ENCODE measurements at places on chromosomes 1 and 21. TPM values are rescaled to one million over a fixed set of nuclear protein-coding genes. Genes with fewer than 3 reads are reported as not detected.

Gene LEMD1
- not detected for polyA plus RNA-seq

Gene AK4
- polyA plus RNA-seq = 5.0 TPM

Gene TNN
- polyA plus RNA-seq = 6.3 TPM

Gene RPTN
- not detected for polyA plus RNA-seq

Gene APOBEC4
- polyA plus RNA-seq = not detected

Gene DNALI1
- 15.6 TPM for polyA plus RNA-seq

Gene PTGS2
- 1.9 TPM for polyA plus RNA-seq

Gene NEXN
- polyA plus RNA-seq = 243 TPM

Gene HENMT1
- polyA plus RNA-seq = 20.2 TPM

Gene SMCP
- polyA plus RNA-seq = not detected

Gene ESPN
- polyA plus RNA-seq = 2.3 TPM

DNA sequence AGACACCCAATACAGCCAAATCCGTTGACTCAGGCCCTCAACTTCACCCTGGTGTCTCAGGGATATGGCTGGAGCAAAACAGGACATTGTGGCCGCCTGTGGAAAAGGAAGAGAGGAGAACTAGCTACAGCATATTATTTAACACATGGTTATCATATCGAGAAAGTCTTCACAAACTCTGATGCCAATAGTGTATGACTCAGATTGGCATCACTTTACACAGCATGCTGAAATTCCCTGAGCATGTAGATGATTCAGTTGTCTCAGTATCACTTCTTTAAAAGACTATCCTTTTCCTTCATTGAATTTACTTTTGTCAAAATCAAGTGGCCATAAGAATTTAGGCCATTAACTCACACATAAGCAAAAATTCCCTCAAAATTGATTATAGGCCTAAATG is 20.1 kb downstream of the HSD3B2 start:
- DNase-seq = no peak

- no peak for DNase-seq
These were observed 1.1 kb downstream of the SLC35F3 start for GRCh38 chr1:233905416-233906051.

DNA sequence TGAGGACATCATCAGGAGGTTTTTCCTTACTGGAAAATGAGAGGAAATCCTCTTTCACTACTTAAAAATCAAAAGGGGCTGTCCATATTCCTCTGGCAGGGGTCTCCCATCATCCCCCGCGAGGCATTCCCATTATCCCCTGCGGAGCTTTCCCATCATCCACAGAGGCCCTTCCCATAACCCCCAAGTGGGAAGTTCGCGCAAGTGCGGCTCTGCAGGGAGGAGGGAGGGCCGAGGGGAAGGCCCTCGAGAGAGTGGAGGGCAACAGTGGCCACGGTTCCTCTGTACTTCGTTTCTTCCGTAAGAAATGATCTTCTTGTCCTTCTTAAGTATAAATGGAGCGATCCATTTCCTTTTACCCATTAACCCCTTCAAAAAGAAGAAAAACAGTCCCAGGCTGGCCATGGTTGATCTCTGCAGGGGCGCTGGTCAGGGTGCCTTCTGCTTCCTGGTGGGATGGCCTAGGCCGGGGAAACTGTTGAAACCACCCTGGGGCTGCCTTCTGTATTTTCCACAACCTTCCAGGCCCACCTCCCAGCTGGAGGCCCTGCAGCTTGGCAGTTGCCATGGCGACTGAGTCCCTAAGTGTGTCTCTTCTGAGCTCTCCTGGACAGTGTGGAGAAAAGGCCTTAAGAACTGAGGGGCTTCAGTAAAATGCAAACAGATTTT is 3.6 kb upstream of the RSPH1 start:
- DNase-seq = no peak

- no peak for DNase-seq
These were observed 13.0 kb downstream of the RD3 start for GRCh38 chr1:211478801-211479578.

DNA sequence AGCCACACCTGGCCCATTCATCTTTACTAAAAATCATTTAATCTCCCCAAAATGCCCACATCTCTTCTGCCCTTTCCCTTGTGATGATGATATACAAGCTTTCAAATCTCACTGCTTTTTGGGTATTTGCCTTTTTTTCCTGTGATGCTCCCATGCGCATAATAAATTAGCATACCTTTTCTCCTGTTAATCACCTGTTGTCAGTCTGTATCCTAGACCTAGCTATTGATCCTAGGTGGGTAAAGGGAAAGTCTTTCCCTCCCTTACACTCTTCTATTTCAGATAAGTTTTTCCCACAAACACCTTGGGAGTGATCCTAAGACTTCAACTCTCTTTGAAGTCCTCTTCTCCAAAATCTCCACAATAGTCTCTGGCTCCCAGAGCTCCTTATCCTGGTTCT is 12.0 kb upstream of the SLC35A3 start:
- DNase-seq = no peak

- no peak for DNase-seq
These were observed 27.9 kb downstream of the GNB1 start for GRCh38 chr1:1862905-1863547.

DNA sequence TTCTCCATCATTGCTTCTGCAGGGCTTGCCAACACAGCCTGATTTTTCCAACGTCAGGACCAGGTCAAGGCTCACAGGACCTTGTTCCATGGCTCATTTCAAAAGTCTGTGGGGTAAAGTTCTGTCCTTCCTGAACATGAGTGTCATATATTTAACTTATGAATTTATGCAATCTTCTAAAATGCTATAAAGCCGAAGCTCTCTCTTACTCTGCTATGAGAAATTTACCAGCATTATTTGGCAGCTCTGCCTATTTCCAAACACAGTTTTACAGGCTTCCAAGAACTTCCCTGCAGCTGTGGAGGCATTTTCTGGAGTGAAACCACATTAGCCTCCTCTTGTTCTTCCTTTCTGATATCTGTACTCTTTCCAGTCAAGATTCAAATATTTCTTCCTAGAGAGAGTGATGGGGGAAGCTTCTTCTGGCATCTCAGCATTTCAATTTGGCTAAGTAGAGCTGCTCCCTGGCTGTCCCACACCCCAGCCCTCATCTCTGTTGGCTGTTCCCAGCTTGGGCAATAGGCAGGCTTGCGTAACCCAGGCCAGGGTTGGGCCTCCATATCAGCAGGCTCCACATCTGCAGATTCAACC is 15.6 kb upstream of the HMGCS2 start:
- peak; percentile 92 for DNase-seq

GRCh38 chr21:15978215-15978738 is 248.5 kb downstream of the USP25 start:
- peak; percentile 52 for DNase-seq

DNA sequence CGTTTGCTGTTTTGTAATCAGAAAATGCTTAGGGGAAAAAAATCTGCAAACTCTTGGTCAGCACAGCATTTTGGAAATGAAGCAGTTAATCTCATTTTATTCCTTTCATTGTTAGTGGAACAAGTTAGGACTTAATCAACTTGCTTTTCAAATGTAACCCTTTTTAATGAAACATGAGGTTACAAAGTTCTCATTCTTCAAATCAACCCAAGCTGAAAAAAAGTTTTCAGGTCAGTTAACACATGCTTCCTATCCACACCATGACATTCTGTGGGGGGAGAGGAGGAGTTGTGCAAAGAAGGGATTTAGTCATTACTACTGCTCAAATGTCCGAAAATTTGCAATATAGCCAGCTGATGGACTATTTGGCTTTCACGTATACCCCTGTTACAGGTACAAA is 283.2 kb upstream of the LYPLAL1 start:
- DNase-seq = no peak

- DNase-seq = no peak
These were observed 3.0 kb downstream of the SLC44A3 start for GRCh38 chr1:94823116-94823515.

DNA sequence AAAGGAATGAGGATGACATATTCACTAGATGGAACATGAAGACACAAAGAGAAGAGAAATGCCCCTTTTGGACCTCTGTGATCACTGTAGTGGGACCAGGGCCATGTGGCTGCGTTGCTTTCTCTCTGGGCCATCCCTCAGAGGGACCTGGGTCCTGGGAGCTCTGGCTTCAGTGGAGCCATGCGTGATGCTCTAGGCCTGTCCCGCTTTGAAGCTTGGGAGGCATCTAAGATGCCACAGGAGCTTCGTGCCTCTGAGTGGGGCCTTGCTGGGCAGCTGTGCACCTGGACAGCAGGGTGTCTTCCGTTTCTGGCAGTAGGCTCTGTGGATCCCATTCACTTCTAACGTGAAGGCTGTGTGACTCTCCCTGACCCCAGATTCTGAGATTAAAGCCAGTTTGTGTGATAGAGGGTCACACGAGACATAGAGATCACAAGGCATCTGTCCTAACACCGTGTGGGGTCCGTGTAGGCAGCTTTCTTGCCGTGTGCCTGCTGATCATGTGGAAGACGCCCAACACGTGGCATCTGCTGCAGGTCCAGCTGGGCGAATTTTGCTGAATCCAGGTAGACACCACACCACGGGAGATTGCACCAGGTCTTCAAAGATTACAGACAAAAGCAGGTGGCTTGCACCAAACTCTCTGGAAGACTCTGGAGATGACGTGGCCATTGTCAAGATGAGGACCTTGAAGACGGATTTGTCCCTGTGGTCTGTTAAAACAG is 17.2 kb upstream of the PRSS38 start:
- no peak for DNase-seq

GRCh38 chr1:71303617-71304041 is 222.8 kb upstream of the ZRANB2 start:
- no peak for DNase-seq

DNA sequence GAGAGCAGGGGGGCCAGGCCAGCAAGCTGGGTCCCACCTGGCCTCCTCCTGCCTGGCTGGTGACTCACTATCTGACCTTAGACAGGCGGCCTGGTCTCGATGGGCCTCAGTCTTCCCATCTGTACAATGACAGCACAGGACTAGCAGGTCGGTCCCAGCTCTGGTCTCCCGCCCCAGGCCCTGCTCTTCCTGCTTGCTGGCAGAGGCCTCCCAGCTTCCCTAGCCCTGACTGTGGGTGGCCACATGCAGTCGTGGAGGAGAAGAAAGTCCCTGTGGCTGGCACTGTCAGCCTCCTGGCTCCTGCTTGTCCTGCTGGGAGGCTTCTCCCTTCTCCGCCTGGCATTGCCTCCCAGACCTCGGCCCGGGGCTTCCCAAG is 817 bp downstream of the EXTL1 start:
- no peak for DNase-seq

DNA sequence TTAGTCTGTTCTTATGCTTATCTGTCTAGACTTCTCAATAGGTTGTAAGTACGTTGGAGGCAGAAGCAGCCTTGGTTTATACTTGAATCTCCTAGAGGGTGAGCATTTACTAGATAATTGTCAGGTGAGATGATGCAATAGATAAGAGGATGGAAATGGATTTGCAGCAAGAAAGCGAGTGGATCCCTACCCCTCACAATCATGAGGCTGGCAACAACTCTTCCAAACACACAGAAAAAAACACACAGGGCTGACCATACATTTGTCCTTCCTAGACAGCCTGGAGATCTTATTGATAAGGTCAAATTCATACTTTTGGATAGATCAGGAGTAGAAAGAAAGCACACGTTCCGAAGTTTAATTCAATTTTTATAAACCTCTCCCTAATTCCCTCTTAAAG is 481.4 kb upstream of the CAMK1G start:
- DNase-seq = no peak

GRCh38 chr1:8670371-8670818 is 147.0 kb downstream of the RERE start:
- no peak for DNase-seq

DNA sequence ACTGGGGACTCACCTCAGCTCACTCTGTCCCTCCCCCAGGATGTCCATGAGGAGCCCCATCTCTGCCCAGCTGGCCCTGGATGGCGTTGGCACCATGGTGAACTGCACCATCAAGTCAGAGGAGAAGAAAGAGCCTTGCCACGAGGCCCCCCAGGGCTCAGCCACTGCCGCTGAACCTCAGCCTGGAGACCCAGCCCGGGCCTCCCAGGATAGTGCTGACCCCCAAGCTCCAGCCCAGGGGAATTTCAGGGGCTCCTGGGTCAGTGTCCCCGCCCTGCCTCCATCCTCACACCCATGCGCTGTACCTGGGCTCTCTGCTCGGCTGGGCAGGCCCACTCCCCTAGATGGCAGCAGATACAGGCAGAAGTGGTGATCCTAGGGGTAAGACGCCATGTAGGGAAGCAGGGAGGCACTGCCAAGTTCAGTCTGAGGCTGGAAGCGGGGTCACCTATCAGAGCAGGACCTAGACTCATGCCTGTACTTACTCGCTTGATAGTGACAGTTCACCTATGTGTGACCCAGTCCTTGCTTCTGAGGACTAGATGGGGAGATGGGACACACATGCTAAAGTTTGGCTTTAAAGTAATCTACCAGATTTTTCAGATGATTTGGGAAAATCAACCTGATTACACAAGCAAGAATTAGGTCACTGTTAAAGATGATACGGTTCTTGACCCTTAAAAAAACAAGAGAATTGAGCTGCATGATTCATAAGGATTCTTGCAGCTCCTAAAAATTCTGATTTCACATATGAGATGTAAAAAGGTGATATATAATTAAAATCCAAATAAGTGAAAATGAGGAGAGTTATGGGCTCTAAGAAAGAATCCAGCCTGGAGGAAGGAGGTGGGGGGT is 38.7 kb downstream of the ETNK2 start:
- no peak for DNase-seq

- no peak for DNase-seq
These were observed 25.9 kb downstream of the S100A6 start for GRCh38 chr1:153509729-153510354.

- DNase-seq = no peak
These were observed 100.0 kb downstream of the ELAVL4 start for GRCh38 chr1:50208756-50209155.

- no peak for DNase-seq
These were observed 43.5 kb upstream of the IL12RB2 start for GRCh38 chr1:67264152-67264551.

DNA sequence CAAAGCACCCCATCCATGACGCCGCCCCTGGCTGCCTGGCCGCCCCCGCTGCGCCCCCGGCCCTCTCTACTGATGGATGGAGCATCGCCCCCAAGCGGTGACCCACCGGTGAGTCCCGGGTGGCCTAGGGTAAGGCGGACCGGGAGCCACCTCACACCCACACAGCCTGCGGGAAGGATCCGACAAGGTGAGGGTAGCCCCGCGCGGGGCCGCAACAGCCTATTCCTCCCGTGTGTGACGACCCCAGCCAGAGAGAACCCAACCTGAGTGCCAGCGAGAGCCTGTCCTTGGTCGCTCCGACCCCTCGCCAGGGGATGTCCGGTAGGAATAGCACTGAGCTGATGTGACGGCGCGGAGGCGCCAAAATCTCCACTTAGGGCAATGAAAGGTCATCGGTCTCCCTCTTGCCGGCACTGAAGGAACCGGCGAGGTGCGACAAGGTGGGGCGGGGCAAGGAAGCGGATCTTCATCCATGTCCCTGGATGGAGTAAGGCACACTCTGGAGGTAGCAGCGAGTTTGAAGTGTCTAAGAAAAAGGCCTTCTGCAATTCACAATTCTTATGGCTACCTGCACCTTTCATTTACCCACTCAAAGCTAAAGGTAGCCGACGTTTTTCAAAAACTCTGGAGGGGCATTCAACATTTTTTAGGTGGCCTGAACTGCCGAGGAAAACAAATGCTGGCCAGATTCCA is 19.7 kb upstream of the CHIA start:
- no peak for DNase-seq

GRCh38 chr1:95140791-95141190 is 23.6 kb downstream of the TLCD4 start:
- no peak for DNase-seq

Data from muscle of leg (tissue), 16 donors.